ENCODE measurements at places on chromosomes 3 and 15. TPM values are rescaled to one million over a fixed set of nuclear protein-coding genes. Genes with fewer than 3 reads are reported as not detected.

Gene GUCA1C
- total RNA-seq: not detected

Gene MESP1
- total RNA-seq: 0.09 TPM

Gene MNS1
- total RNA-seq: 0.09 TPM

Gene CTDSPL2
- 98.8 TPM for total RNA-seq

All from dermis lymphatic vessel endothelial cell (primary cell).